ENCODE measurements at places on chromosomes 1 and 21.

DNA sequence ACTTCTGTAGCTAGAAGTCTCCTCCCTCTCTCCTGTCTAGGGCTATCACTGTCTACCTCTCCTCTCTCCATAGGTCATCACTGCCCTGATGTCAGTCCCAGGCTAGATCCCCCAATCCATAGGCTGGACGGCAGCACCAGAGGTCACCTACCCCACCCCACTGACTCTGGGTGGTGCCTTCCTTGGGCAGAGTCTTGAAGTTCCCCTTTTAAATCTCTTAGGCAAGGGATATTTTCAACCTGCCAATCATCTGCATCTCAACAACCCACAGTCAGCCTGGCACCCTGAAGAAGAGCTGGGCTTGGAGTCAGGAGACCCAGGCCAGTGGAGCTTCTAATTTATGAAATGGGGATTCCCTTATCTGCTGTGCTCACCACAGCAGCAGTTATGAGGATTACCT, 13.2 kb downstream of the MYBPH start:
- DNase-seq, result no peak

DNA sequence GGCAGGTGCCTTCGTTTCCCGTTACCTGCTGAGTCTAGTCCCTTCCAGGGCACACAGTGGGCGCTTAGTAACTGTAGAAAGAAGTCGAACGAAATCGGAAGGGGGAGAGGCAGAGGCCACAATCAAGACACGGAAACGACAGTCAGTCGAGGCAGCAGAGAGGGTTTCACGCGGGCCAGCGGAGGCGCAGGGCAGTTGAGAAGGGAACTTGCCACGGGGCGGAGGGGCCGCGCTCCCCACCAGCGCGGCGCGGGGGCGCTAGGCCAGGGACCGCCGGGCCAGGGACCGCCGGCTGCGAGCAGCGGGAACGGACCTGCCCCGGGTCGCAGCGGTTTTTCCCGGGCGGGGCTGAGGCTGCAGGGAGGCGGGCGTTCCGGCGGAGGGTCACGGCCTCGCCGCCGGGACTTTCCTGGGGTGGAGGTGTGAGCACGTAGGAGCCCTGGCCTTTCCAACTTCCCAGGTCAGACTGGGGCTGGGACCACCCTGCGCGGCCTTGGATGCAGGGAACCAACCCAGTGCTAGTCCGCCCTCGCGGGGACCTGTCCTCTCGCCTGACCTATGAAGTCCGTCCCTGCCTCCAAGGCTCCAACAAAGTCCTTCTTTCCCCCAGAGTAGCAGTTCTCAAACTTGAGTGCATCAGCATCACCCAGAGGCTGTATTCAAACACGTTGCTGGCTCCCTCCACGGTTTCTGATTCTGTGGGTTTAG, 150.1 kb upstream of the FGGY start:
- peak; percentile 33 for DNase-seq

GRCh38 chr1:15424146-15424667, 14.0 kb upstream of the CTRC start:
- DNase-seq, result no peak

DNA sequence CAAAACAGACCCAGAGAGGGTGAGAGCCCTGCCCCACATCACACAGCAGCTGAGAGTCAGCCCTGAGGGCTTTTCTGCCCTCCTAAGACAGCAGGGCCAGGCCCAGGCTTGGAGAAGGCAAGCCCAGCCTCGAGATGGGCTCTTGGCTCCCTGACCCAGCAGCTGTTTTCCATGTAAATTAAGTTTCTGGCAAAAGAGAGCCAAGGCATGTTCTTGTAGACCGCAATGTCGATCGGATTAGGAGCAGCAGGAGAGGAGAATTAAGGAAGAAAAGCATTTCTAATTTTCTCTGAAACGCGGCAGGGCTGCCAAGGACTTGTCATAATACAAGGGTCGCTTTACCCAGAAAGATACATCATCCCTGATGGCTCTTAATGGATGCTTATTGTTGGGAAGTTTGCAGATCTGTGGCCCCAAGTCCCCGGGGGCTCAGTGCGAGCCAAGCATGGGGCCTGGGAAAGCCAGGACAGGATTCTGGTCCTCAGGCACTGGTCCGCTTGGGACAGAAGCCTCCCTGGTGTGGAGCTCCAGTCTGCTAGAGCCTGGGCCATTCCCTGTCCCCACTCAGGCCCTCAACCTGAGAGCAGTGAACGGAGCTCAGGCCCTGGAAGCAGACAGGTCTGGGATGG, 62.8 kb downstream of the DMRTB1 start:
- no peak for DNase-seq

GRCh38 chr21:26948194-26948593, 18.7 kb downstream of the ADAMTS5 start:
- DNase-seq, result no peak

- no peak for DNase-seq
Measured at GRCh38 chr21:18951271-18952038, 547.9 kb upstream of the TMPRSS15 start.

DNA sequence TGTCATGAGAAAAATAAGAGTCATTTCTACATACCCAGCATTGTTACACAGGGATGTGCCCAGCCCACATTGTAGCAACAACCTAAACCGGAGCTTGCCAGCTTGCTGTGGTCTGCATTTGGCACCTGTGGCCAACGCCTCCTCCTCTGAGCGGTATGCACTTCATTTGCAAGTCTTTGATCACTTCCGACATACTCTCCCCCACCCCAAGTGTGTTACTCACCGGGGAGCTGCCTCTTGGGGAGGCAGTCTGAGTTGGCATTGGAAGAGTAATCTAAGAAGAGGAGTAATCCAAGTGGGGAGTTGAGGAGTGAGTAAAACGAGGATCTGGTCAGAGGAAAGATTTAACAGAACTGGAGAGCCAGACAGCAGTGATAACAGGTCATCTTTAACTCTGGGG, 3.8 kb downstream of the BCL9 start:
- peak; percentile 77 for DNase-seq

DNA sequence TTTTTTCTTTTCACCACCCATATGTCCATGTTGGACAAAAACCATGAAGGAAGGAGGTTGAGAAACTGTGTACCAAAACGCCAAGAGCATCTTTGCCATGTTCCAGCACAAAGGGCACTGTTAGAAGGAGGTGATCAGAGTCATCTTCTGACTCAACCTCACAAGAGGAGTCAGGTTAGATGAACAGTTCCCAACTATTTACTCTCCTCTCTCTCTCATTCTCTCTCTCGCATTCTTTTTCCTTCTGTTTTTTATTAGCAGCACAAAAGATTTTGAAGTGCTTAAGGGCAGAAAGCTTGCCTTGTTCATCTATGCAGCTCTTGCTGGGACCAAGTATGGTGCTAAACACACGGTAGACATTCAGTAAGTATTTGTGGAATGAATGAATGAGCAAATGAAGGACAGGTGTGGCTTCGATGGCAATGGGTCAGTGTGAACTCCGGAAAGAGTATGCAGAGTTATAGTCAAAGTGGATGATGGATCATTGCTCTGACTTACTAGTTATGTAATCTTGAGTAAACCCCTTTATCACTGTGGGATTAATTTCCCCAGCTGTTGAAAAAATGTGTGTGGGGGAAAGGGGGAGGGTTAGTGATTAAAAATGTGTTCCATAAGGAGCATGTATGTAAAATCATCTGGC, 33.9 kb downstream of the DDR2 start:
- no peak for DNase-seq

DNA sequence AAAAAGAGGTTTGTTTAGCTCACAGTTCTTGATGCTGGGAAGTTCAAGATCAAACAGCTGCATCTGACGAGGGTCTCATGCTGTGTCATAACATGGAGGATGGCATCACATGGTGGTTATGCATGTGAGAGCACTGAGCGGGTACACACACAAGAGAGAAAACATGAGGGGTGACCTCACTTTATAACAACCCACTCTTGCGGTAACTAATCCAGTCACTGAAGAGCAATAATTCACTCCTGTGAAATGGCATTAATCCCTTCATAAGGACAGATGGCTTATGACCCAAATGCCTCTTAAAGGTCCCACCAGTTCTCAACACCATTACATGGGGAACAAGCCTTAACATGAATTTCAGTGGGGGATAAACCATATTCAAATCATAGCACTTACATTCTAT, 23.2 kb upstream of the CHIT1 start:
- no peak for DNase-seq

Data from activated T-helper 9 cell treated with anti-CD3 and anti-CD28 coated beads, Interleukin-2, amount 50 U/mL, for 16 hours (primary cell).